CD4-positive, alpha-beta T cell treated with Interleukin-12 subunit alpha and Interleukin-12 subunit beta, for 1 hour (primary cell): ENCODE measurements at places on chromosomes 11 and 22.

- peak; percentile 20 for DNase-seq
These were observed 180.4 kb upstream of the B3GAT1 start for GRCh38 chr11:134592391-134592990.

- no peak for DNase-seq
These were observed 7.4 kb downstream of the CSNK1E start for GRCh38 chr22:38309614-38310517.

- no peak for DNase-seq
These were observed 13.4 kb downstream of the PRDM11 start for GRCh38 chr11:45159781-45160365.

DNA sequence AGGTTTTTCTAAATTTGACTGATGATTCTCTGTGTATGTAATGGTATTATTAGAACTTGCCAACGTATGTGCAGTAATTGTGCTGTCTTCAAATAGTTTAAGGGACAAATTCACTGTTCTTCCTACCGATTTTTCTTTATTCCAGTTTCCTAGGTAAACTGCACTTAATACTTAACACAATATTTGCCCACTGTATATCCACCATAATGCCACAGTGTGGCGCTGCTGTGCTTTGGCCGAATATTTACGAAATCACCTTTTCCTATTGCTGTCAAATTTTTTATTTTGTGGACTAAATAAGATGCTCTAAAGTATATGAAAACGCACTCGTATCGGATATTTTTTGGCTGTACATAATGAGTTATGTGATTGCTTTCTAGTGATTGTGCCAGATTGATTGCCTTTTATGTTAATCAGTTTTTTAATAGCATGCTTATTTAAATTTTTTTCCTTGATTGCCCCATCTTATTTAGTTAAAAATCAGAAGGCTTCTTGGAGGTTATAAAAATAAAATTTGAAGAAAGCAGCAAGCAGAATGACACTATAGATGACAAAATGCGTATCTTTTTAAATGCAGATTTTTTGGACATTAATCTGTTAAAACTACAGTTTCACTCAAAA lies 10.5 kb downstream of the AASDHPPT start:
- peak; percentile 46 for DNase-seq

DNA sequence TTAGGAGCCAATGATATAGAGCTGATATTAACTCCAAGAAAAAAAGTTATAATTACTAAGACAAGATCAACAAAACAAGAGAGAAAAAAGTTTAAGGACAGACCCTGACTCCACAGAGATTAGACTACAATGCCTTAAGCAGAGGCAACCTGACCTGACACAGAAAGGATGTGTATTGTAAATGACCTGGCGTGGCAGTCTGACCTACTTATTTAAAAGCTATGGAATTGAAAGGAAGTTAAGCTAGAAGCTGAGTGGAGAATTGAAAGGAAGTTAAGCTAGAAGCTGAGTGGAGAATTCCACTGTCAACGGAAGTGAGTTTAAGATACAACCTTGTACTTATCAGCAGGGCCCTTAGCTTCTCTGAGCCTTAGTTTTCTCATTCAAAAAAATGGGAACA lies 885.4 kb downstream of the OPCML start:
- no peak for DNase-seq

DNA sequence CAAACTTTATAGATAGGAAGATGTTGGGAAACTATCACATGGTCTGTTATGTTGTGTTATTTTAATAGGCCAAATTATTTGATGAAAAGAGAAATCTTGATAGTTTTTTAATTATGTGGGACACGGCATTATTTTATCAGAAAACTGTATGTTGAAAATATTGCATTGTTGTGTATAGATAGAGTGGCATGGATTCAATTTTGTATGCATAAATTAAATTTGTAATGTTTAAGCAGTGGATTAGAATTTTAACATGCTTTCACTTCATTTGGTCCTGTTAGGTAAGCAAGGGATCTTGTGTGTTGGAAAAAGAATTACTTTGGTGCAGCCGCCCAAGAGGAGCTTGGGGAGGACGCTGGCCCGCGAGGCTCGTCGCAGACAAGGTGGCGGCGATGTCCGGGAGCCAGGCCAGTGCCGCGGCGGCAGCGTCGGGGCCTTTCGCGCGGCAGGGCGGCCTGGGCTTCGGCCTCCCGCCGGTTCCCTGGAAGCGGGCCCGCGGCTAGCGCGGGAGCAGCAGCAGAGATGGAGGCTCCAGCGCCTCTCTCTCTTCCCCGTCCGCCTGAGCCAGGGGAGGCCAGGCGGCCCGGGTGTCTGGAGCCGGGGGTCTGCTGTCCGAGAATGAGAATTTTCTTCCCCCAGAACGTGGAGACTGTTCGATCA lies 82.7 kb downstream of the GGT1 start:
- DNase-seq = no peak

- no peak for DNase-seq
These were observed 47.1 kb downstream of the CWC15 start for GRCh38 chr11:94926271-94926625.

DNA sequence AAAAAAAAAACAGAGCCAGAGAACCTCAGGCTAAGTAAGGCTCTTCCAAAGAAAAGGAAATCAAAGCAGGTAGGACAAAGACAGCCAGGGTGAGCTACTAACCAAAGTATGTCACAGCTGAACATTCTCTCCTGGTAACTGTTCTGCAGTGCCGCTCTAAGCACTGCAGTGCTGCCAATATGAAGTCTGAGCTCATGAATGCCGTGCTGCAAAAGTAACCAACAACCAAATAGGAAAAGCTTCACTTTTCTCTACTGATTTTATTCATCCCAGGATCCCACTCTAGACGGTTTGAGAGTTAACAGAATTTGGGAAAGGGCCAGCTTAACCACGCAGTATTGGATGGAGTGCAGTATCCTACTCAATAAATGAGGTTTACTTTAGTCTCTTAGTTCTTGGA lies 3.5 kb downstream of the SIK3 start:
- DNase-seq = no peak

- DNase-seq = no peak
These were observed 8.3 kb downstream of the ATP5MGL start for GRCh38 chr22:42632096-42632495.

- DNase-seq = no peak
These were observed 322.7 kb downstream of the CADM1 start for GRCh38 chr11:115181538-115181937.

DNA sequence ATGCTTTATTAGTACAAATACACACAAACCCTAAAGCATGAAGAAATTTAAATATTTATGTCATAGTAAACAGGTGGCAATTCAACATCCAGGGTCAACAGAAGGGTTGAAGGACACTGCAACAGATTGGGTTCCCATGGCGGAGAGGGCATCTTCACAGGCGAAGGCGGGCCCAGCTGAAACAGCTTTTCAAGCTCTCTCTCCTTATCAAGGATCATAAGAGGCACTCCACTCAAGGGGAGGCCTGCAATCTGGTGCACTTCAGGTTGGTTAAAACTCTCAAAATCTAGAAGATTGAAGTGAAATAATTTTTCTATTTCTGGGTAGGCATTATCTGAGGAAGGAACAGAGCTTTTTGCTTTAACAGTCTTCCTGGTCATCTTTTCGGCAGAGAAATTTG lies 16.8 kb upstream of the SLC22A8 start:
- no peak for DNase-seq

GRCh38 chr22:30192427-30192826 lies 54.1 kb downstream of the LIF start:
- no peak for DNase-seq

DNA sequence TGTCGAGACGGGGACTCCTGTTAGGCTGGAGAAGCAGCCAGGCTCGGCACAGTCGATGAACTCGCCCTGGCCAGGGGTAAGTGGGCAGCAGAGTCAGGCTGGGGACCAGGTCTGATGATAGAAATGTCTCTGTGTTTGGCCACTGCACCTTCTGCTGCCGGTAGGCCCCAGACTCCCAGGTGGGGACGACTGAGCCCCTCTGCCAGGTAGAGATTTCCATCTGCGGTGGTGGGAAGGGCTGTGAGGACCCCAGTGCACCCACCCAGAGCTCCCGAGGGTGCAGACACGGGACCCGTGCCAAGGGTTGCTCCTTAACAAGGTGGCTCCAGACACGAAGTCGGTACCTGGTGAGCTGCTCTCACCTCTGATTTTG lies 862.5 kb downstream of the TBC1D22A start:
- DNase-seq = no peak

GRCh38 chr11:99887481-99887880 lies 799.6 kb upstream of the ARHGAP42 start:
- DNase-seq = no peak

GRCh38 chr22:49233507-49234100 lies 594.1 kb downstream of the BRD1 start:
- DNase-seq = no peak

DNA sequence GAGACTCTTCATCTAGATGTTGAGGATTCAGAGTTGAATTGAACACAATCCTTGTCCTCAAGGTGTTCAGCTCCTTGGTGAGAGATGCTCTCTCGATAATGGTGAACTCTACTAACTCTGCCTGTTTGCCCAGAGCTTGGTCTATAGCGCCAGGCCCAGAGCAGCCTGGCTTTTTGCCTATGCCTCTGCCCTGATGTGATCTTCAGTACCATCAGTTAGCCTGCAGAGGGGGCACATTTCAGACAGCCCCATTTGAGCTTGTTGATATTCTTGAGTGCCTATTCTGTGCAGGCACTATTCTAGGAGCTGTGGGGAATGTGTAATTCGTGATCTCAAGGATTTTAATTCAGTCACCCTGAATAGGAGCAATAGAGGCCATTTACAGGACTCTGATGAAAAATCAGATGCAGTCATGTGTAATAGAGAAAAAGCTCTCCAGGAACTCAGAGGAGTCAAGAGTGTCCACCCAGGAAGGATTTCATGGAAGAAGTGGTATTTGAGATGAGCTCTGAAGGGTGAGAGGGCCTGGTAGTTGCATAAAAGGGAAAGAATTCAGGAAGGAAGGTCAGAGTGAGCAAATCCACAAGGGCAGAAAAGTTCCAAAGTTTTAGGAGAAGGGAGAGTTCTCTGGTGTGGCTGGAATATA lies 19.3 kb downstream of the GTPBP1 start:
- DNase-seq = peak; percentile 59

- DNase-seq = no peak
These were observed 136.9 kb upstream of the ZC3H12C start for GRCh38 chr11:109956124-109956793.

GRCh38 chr11:94830722-94831510 lies 62.8 kb downstream of the AMOTL1 start:
- DNase-seq = no peak

DNA sequence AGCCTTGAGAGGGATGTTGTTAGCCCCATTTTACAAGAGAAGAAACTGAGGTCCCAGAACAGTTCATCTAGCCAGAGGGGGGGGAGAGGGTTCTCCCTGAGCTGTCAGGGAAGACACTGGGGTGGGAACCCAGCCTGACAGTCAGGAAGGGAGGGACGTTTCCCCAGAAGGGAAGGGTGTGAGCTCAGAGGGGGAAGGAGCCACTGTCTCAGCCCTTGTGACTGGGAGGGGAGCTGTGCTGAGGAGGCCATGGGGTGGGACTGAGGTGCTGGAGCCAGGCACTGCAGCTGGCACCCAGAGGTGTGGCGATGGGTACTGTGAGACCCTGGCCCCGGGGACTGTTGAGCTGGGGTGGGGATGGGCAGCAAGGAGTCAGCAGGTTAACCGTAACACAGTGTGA lies 35.7 kb downstream of the DAGLA start:
- DNase-seq = no peak

- DNase-seq = no peak
These were observed 41.4 kb downstream of the RIC3 start for GRCh38 chr11:8127447-8127846.

DNA sequence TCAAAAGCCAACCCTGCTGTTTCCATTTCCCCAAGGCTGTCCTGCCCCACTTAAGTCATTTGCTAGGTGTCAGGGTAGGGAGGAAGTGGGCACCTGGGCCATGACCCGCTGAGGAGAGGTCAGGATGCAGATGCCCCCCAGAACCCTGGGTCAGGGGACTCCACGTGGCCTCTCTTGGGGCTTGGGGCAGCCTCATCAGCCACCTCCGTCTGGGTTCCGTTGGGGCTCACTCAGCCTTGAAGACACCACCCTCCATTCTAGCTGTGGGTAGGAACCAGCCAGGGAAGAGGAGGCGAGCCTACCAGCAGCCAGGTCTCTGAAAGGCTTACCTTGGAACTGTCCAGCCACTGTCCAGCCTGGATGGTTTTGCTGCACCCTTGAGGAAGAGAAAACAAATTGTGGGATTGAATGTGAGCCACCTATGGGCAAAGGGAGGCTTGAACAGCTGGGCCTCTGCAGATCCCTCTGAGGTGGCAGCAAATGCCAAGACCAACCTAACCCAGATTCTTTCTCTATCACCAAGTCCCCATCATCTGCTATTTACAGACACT lies 2.5 kb downstream of the APOL4 start:
- DNase-seq = no peak

GRCh38 chr11:75328426-75329277 lies 22.8 kb downstream of the ARRB1 start:
- peak; percentile 53 for DNase-seq

DNA sequence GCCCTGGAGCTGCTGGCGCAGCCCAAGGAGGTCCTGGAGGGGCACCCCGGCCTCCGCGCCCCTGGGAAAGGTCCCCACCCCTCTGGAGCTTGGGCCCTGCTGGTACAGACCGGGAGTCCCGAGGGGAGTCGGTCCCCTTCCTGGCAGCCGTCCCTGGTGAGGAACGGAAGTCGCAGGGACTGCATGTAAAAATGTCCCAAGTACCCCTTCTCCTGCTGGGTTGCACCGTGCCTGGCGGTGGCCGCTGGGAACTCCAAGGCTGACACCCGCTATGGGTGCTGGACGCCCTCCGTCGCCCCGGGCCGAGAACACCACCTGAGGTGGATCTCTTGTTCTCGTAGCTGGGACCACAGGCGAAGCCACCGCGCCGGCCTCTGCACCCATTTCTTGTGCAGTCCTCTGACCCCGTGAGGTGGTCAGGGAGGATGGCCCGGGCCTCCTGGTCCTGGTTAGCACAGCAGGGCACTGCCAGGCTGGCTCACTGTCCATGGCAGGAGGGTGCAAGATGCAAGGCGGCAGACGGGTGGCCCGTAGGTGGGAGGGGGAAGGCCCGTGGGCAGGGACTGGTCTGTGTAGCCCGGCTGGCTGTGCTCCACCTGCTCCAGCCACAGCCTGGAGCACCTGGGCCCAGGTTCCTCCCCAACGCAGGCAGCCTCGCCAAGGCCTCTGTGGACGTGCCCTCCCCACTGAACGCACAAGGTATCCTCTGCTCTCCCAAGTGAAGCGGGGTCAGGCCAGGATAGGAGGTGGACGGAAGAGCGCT lies 165.2 kb downstream of the IGLL1 start:
- DNase-seq = no peak

DNA sequence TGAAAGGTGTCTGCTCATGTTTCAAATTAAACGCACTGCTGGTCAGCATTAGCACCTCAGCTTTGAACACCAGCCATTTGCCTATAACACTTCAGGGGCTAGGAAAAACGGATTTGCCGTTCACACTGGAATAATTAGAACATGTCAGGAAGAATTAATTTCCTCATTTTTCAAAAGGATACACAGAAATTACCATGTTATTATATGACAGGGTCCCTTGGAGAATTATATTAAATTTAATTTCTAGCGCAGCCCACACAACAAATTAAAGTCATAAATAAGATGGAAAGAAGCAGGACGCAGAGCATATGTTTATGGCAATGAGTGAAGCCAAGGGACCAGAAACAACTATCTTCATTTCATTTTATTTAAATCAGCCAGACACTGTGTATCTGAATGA lies 83.8 kb upstream of the SOX6 start:
- DNase-seq = no peak

GRCh38 chr11:32103941-32104340 lies 13.1 kb downstream of the RCN1 start:
- DNase-seq = no peak
